Suprapubic skin (tissue), 4 donors: ENCODE measurements at places on chromosomes 5 and 9. TPM values are rescaled to one million over a fixed set of nuclear protein-coding genes. Genes with fewer than 3 reads are reported as not detected.

Gene PCDHB3
- total RNA-seq: 1.1 TPM

Gene CARD9
- 2.3 TPM for total RNA-seq

Gene FAM78A
- total RNA-seq: 1.4 TPM

Gene PCDHA12
- total RNA-seq: 0.48 TPM

Gene INSL4
- total RNA-seq: not detected

Gene RNF14
- total RNA-seq: 33.8 TPM

Gene TLX3
- total RNA-seq: not detected

GRCh38 chr5:156438076-156438475 lies 111.1 kb downstream of the SGCD start:
- DNase-seq: no peak
- H3K4me3 ChIP-seq: no peak overlapping the region
- no peaks in the 10 kb centered on the region for H3K36me3 ChIP-seq

- peaks cover 32% of the 10 kb centered on the region for H3K4me1 ChIP-seq
- no peaks in the 10 kb centered on the region for H3K36me3 ChIP-seq
- H3K4me3 ChIP-seq: peak overlapping the region; percentile 82
- peak; percentile 83 for DNase-seq
Observed at GRCh38 chr5:133052317-133053175, 733 bp downstream of the HSPA4 start.

GRCh38 chr9:28073270-28073669 lies 500.0 kb upstream of the C9orf72 start:
- no peaks in the 10 kb centered on the region for H3K4me1 ChIP-seq
- no peaks in the 10 kb centered on the region for H3K27me3 ChIP-seq
- no peaks in the 10 kb centered on the region for H3K36me3 ChIP-seq
- no peak overlapping the region for H3K4me3 ChIP-seq
- DNase-seq: no peak

GRCh38 chr5:113804943-113805342 lies 291.4 kb downstream of the YTHDC2 start:
- no peaks in the 10 kb centered on the region for H3K27me3 ChIP-seq
- no peak overlapping the region for H3K27ac ChIP-seq
- no peak for DNase-seq
- no peaks in the 10 kb centered on the region for H3K36me3 ChIP-seq
- H3K4me3 ChIP-seq: no peak overlapping the region

DNA sequence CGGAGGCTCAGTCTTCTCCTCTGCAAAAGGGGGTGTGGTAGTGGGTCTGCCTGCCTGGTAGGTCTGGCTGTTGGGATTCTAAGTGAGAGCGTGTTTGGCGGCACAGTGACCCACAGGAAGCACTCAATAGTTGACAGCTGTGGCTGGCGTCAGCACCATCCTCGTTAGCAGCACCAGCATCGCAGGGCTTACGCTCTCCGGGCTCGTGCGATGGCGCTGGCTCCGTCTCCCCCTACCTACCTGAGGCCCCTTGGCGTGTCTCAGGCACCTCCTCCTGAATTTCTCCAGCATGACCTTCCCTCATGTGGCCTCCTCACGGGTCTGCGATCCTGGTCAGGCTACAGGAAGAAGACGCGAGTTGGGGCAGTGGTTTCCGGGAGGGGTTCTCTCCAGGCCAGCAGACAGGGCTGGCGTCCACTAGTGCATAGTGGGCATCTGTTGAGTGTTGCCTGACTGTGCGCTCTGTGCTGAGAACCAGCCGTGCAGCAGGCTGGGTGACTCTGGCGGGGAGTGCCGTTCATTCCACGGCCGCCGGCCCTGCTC lies 66.9 kb downstream of the HMCN2 start:
- no peak for DNase-seq
- peaks cover 24% of the 10 kb centered on the region for H3K27me3 ChIP-seq
- H3K4me3 ChIP-seq: no peak overlapping the region
- H3K4me1 ChIP-seq: peaks cover 51% of the 10 kb centered on the region
- peak overlapping the region; percentile 0 for H3K27ac ChIP-seq

- no peak overlapping the region for H3K27ac ChIP-seq
Observed at GRCh38 chr9:34332076-34332964, 3.0 kb downstream of the NUDT2 start.

GRCh38 chr5:72273547-72273946 lies 46.5 kb downstream of the MRPS27 start:
- H3K4me1 ChIP-seq: peaks cover 5% of the 10 kb centered on the region
- H3K27ac ChIP-seq: no peak overlapping the region
- H3K36me3 ChIP-seq: peaks cover 3% of the 10 kb centered on the region
- H3K27me3 ChIP-seq: no peaks in the 10 kb centered on the region
- no peak for DNase-seq

- H3K4me1 ChIP-seq: peaks cover 38% of the 10 kb centered on the region
- H3K27ac ChIP-seq: peak overlapping the region; percentile 7
- no peak for DNase-seq
- no peaks in the 10 kb centered on the region for H3K27me3 ChIP-seq
- H3K4me3 ChIP-seq: no peak overlapping the region
- no peaks in the 10 kb centered on the region for H3K36me3 ChIP-seq
Observed at GRCh38 chr9:105308461-105309341, 64.2 kb downstream of the SLC44A1 start.

DNA sequence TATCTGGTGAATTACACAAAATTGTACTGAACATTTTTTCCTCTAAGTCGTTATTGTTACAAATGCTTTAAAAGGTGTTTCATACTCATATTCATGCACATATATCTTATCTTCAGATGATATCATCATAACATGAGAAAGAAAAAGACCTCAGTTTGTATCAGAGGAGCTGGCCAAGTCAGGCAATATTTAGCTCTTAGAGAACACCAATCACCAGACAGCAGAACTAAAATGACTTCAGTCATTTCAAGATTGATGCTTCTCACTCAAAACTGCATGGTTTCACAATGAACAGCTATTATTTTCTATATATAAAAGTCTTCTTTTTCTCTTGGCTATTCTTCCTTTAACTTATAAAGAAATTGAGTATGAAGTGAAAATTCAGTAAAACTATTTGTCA lies 44.6 kb downstream of the TSSK1B start:
- no peak overlapping the region for H3K4me3 ChIP-seq
- no peaks in the 10 kb centered on the region for H3K27me3 ChIP-seq
- H3K36me3 ChIP-seq: no peaks in the 10 kb centered on the region
- no peaks in the 10 kb centered on the region for H3K4me1 ChIP-seq
- DNase-seq: no peak

GRCh38 chr9:115098226-115098965 lies 19.6 kb downstream of the TNC start:
- no peak overlapping the region for H3K4me3 ChIP-seq
- no peaks in the 10 kb centered on the region for H3K4me1 ChIP-seq
- no peak for DNase-seq
- no peaks in the 10 kb centered on the region for H3K36me3 ChIP-seq
- H3K27ac ChIP-seq: peak overlapping the region; percentile 45
